T-helper 17 cell (primary cell): ENCODE measurements at places on chromosomes 1 and 21.

GRCh38 chr1:31701091-31701736 lies 2.6 kb downstream of the COL16A1 start:
- DNase-seq = no peak

DNA sequence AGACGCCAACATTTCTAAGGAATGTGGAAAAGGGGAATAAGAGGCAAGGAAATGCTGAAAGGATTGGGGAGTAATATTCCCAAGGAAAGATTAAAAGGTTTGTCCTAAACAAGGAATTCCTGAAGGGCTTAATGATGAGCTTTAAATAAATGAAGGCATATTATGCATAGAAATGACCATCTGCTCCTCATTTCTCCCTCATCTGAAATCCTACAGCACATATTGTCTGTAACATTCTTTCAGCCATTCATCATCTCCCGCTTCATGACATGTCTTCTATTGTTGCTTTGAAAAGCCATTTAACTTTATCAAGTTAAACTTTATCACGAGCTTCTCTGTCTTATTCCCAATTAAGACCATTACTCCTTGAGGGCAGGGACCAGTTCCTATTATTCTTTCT lies 608.7 kb upstream of the PLXNA2 start:
- DNase-seq = no peak

DNA sequence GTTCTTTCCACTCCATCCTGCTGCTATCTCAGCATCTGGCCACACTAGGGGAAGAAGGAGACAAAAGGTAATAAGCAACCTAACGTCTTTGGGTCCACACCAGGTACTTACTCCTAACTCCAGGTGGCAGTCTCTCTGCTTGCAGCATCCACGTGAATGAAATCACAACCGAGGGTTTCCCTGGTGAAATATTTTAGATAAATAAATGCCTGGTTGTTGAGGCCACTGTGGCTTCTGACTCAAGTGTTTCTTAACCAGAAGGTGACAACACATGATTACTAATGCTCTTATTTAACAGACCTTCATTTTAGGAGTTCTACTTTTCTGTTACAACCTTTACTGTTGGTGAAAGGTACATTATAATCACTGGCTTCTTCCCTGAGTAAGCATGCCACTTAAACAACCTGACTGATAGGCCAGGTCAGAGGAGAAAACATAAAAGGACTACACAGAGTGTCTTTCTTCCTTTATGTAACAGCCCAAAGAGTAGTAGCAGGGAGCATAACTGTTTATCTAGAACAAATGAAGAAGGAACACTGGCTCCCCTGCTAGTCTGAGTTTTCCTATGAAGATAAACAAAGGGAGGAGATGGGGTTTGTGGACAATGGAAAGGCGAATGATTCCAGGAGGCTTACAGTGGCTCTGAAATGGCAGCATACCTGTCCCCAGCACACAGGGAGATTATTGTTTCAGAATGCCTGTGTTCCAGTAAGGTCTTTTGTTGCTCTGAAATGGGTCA lies 59.9 kb downstream of the SYT6 start:
- no peak for DNase-seq

- DNase-seq = peak; percentile 22
Measured at GRCh38 chr1:15684468-15685291, 560 bp downstream of the PLEKHM2 start.

DNA sequence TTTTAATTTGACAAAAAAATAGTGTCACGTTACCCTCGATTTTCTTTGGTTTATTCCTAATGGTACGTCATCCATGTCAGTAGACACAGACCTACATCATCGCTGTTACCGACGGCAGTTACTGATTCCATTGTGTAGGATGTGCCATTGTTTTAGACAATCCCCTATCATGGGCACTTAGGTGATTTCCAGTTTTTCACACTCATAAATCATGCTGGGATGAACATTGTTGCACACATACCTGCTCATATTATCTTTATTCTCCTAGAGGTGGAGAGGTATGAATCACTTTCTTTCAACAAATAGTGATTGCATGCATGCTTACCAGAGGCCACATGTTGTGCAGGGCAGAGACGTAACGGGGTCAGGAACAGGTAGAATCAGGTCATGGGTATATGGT lies 79.7 kb upstream of the EFHD2 start:
- DNase-seq = no peak
